ENCODE measurements at places on chromosomes 3 and 15.

DNA sequence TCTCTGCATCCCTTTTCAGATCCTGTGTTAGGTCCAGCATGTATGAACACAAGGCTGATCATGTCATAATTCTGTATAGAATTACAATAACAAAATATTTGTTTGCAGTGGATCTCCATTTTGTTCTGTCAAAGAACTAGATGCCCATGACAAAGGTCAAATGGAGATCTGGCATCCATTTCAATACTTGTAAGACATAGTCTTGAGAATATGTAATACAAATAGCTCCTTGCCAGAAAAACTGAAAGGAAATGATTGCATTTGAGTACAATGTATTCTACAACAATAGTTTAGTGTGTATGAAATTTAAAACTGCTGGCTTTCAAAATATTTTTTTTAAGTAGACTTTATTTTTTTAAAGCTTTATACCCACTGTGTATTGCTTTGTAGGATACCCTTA, 101.1 kb downstream of the CMSS1 start:
- no peak for DNase-seq

GRCh38 chr3:70774641-70775040, 462.2 kb upstream of the MDFIC2 start:
- DNase-seq = no peak

DNA sequence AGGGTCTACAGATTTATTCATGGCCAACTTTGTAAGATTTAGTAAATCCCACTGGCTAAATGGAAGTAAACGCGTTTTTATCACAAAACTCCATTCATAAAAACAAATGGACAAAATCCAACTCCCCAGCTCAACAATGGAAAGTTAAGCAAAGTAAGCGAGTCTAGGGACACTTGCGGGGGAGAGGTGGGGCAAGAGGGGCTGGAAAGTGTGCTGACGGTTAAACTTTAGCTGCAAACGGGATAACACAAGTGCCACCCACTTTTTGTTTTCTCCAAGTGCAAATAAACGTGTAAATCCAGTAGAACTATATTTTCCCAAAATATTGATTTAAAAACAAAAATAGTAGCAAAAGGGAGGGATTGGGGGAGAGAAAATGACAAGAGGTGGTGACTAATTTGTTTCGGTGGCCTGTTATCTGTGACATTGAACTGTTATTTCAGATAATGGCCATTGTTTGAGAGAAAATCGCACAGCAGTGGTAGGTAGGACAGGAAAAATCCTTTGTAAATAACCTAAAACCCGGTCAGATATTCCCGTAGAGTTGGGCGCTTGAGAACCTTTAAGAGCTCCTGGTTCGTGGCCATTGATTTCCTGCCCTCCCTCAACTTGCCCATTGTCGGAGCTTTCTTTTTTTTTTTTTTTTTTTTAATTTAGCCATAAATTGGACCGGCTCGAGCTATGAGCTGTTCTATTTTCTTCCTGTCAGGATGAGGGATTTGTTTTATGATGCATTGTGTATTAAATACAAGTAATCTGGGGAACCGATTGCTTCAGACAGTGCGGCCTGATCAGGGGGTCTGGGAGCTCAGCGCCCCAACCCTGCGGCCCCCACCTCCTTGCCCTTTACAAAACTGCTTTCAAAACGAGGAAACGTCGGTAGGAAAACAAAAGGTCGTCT, 514.8 kb downstream of the MECOM start:
- no peak for DNase-seq

DNA sequence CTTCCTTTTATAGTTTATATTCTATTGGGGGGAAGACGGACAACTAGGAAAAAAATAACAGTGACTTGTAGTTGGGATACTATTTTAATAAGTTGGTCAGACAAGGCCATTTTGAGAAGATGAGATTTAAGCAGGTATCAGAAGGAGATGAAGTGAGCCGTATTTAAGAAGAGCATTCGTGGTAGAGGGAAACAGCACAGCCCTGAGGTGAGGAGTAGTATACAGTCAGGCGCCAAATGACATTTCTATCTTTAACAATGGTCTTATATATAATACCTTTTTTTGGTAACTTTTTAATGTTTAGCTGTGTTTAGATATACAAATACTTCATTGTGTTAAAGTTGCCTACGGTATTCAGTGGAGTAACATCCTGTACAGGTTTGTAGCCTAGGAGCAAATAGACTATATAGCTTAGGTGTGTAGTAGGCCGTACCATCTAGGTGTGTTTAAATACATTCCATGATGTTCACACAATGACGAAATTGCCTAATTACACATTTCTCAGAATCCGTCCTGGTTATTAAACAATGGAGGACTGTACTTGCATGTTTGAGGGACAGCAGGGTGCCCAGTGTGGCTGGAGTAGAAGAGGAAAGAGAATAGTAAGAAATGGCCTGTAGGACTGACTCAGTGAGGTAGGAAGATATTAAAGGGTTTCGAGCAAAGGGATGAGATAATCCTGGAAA, 1.6 kb downstream of the NKTR start:
- no peak for DNase-seq

DNA sequence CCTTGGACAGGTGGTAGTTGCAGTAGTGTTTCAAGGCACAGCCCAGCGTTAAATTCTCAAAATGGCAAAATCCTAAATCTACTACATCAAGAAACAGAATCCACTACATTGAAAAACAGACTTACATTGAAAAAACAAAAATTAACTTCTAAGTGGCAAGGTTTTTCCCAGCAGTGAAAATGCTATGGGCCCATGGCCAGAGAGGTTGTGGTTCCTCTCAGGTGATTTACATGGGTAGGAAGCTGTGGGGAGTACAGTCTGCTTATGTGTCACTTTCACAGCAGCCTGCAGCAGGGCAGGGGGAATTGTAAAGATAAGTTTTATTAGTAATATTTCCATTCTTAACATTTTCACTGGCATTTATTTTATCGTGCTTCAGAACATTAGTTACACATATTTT, 24.9 kb downstream of the TTC14 start:
- DNase-seq = no peak

DNA sequence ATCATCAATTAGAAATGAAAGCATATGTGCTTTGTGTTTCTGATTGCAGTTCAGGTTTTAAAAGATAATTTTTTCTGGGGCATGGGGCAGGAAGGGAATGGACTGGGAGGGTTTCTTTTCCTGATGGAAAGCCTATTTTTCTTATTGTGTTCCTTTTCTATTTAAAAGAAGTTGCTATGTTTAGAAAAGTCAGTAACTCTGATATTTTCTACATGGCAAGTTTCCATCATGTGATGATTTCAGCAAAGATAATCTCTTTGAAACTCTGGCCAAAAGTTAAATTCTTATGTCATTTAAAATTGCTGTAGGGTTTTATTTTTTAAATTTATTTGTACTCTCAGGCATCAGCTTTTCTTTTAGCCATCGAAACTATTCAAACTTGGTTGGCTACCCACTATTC, 601.2 kb downstream of the FOXP1 start:
- no peak for DNase-seq

DNA sequence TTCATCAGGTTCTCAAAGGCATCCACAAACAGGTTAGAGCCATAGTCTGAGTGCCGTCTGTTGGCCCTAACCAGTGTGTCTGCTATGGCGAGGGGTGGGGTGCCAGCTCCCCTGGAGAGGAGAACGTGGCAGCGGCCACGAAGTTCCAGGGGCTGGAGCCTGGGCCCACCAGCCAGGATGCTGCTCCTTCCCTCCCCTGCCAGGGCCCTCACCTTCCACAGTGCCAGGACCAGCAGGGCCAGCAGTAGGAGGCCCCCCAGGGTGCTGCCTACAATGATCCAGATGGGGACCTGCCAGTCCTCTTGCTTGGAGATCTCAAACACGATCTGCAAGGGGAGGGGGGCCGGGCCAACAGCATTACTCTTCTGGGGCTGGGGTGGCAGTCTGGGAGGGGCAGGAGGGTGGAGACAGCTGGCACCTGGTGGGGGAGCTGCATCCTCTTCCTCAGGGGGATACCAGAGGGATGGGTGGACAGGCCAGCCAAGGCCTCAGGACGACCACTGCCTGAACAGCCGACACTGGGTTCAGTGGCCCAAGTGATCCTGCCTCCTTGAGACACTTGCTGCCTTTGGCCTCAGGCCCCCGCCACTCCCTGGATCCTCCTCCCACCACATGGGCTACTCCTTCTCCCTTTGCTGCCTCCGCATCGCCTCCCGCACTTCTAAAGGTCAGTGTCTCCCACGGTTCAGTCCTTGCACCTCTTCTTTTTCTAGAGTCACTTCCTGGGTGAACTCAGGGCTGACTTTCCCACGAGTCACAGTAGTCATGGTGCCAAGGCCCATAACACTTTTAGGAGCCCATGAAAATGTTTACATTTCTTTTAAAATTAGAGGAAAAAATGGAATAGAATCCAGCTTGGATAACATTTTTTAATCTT, 26.3 kb downstream of the FEM1B start:
- no peak for DNase-seq

GRCh38 chr3:173993299-173993698, 595.8 kb downstream of the NLGN1 start:
- DNase-seq = no peak

DNA sequence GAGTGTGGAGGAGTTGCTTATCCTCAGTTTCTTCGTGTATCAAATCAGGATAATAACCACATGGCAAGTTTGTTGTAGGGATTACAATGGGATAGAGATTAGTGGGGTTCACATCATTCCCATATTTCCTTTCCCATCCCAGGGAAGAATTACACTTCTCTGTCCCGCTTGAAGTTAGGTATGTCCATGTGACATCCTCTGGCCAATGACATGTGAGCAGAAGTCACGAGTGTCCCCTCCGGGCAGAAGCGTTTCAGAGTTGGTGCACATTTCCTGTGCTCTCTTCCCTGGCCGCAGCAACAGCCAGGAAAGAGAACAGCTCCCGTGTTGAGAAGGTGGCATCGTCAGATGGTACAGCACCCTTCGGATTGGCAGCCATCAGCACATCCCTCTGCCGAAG, 36.7 kb upstream of the HES1 start:
- no peak for DNase-seq

Measured in NK-92 treated with Interleukin-12 subunit alpha and Interleukin-12 subunit beta, amount 100 ng/mL, for 24 hours (cell line).